ENCODE measurements at places on chromosomes 7 and 10.

GRCh38 chr10:71031026-71031425 is 142.7 kb upstream of the PCBD1 start:
- no peaks in the 10 kb centered on the region for H3K36me3 ChIP-seq
- H3K27me3 ChIP-seq: no peaks in the 10 kb centered on the region
- no peak for DNase-seq
- H3K27ac ChIP-seq: no peak overlapping the region
- H3K4me1 ChIP-seq: no peaks in the 10 kb centered on the region

DNA sequence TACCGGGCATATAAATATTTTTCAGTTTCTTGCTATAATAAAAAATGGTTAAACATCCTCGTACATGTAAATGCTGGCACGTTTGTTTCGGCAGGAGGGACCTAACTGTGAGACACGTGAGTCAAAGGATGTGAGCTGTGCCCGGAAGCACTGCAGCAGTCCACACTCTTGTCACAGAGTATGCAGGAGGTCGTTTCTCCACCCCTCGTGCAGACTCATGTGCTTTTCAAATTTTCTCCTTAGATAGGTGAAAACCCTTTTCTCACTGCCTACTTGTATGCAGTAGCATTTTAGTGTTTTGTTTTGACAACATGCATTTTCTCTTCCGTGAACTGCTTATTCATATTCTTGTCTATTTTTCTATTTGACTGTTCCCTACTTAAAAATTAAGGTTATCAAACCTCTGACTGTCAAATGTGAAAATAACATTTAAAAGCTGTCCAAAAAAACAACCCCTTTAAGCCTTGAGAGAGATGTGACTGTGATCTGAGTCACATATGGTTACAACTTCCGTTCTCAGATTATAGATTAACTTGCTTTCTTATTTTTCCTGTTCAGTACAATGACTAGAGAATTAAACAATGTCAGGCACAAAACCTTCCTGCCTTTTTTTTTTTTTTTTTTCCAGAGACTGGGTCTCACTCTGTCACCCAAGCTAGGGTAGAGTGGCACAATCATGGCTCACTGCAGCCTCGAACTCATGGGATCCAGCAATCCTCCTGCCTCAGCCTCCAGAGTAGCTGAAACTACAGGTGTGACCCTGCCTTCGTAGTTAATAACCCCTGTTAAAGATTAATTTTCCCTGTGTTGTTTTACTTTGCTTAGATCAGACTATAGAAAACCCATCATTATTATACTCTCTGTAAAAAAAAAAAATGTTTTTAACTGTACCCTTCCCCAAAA is 45.1 kb downstream of the DPY19L1 start:
- H3K27me3 ChIP-seq: no peaks in the 10 kb centered on the region
- no peaks in the 10 kb centered on the region for H3K4me1 ChIP-seq
- H3K27ac ChIP-seq: no peak overlapping the region
- H3K4me3 ChIP-seq: no peak overlapping the region

DNA sequence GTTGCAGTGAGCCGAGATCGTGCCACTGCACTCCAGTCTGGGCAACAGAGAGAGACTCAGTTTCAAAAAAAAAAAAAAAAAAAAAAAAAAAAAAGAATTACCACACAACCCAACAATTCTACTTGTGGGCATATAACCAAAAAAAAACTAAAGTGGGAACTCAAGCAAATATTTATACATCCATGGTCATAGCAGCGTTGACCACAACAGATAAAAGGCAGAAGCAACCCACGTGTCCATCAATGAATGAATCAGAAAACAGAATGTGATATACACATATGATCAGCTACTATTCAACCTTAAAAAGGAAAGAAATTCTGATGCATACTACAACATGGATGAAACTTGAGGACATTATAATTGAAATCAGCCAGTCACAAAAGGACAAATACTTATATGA is 179.3 kb upstream of the NEBL start:
- no peaks in the 10 kb centered on the region for H3K36me3 ChIP-seq
- H3K27me3 ChIP-seq: no peaks in the 10 kb centered on the region
- no peak for DNase-seq
- no peak overlapping the region for H3K27ac ChIP-seq
- no peak overlapping the region for H3K4me3 ChIP-seq
- H3K4me1 ChIP-seq: no peaks in the 10 kb centered on the region

DNA sequence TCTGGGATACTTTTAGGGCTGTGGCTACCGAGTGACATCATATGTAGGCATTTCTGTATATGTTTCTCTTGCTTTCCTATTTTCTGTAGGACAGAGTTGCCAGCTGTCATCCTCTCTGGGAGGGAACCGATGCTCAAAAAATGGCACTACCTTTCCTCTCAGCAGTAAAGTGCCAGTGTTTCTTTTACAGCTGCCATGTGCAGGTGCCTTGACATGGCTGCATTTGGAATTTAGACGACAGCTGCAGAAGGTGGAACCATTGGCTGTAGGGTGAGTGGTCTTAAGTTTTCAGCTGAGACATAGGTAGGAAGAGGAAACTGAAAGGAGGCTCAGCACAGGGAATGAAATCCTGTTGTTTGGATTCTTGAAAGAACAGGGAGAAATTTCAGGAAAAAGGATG is 20.2 kb upstream of the RPA3 start:
- no peak overlapping the region for H3K27ac ChIP-seq
- no peak overlapping the region for H3K4me3 ChIP-seq
- no peaks in the 10 kb centered on the region for H3K27me3 ChIP-seq
- no peaks in the 10 kb centered on the region for H3K36me3 ChIP-seq
- peaks cover 38% of the 10 kb centered on the region for H3K4me1 ChIP-seq

GRCh38 chr10:49150426-49150825 is 16.6 kb upstream of the FAM170B start:
- no peaks in the 10 kb centered on the region for H3K36me3 ChIP-seq
- H3K4me1 ChIP-seq: peaks cover 24% of the 10 kb centered on the region
- H3K27me3 ChIP-seq: no peaks in the 10 kb centered on the region
- DNase-seq: peak; percentile 41

- no peak for DNase-seq
- H3K4me3 ChIP-seq: no peak overlapping the region
- no peaks in the 10 kb centered on the region for H3K4me1 ChIP-seq
- H3K36me3 ChIP-seq: no peaks in the 10 kb centered on the region
- no peak overlapping the region for H3K27ac ChIP-seq
Measured at GRCh38 chr7:36208426-36208825, 55.4 kb downstream of the EEPD1 start.

Measured in SJCRH30 (cell line).